Activated CD4-positive, alpha-beta T cell treated with anti-CD3 and anti-CD28 coated beads for 48 hours (primary cell): ENCODE measurements at places on chromosomes 1 and 21.
A peak's percentile ranks its signal among the peaks of the same experiment; 100 is the strongest.

GRCh38 chr1:66752000-66752592 lies at the start of gene DYNLT5:
DYNLT5 (plus strand) TSS chr1:66752459; CDS start chr1:66754659, 2,200 bp downstream.
- DNase-seq, result peak; percentile 17

DNA sequence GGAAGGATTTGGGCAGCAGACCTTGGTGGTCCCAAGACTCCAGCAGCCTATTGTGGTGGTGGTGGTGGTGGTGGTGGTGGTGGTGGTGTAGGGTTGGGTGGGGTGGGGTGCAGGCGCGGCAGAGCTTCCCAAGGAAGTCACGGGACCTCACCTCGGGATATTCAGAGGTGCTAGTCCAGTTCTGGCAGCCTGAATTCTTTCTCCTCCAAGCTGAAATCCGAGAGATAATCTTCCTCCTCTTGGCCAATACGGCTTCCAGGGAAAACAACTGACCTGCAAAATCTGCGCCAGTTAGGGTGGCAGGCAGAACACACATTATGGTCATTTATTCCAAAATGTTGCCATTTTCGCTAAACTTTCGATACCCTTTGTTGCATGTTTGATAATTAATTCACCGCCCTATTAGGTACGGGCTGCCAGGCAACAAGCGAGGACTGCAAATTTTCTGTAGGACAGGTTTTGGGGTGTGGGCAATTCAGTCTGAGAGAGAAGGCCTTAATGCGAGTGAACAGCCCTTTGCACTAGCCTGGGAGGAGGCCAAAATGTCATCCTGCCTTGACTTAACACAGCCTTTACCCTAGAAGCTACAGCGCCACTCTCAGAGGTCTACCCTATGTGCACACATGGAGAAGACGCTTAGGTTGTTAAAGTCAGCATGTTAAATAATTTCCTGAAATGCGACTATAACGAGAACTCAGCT lies 33.2 kb upstream of the BSDC1 start:
- no peak for DNase-seq

DNA sequence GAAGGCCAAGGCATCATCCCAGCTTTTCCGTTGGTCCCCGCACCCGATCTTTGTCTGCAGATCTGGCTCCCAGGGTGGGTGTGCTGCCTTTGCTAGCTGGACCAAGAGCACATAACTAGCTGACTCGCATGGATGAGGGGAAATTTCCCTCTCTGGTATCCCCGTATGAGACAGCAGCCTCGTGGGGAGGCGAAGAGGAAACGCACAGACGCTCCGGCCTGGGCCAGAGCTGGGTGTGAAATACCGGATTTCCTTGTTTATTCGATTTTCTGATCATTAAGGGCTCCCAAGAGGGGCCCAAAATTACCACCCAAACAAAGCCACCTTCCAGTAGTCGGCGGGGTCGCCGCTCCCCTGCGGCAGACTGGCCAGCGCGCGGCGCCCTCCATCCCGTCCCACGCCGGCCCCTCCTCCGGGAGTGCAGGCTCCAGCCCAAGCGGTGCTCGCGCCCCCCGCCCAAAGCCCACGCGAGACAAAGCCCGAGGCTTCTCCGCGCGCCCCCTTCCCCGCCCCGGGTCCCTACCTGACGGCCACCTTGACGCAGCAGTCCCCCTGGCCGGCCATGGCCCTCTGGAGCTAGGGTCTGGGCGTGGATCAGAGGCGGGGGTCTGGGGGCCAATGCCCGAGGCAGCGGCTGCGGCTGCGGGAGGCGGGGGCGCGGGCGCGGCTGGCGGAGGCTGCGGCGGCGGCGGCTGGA lies 546 bp downstream of the KIF21B start:
- peak; percentile 61 for DNase-seq

- DNase-seq, result no peak
These were observed 28.6 kb upstream of the JUN start for GRCh38 chr1:58812468-58812867.

DNA sequence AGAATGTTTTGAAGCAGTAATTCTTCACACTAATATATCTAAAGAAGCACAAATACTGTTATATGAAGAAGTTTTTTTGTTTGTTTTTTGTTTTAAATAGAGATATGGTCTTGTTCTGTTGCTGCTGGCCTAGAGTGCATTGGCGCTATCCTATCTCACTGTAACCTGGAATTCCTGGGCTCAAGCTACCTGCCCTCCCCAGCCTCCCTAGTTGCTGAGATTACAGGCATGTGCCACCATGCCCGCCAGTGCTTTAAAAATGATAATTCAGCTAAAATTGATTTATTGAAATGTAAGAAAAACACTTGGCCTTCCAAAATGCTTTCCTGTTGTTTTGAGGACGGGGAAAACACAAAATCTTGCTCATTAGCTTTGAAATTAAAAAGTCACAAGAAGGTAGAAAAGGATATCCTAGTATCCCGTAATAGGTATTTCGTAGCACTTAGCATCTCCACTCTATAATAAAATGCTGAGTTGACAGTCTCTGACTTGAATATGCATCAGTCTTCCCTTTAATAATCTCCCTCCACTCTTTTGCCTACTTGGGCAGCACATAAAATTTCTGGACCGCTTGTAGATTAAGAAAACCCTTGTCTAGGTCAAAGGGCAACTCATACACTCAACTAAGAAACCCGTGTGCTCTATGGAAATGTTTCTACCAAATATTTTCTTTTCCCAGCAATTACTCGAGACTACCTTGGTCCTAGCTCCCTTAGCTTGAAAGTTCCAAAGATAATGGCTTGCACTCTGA lies 1.3 kb downstream of the SCYL3 start:
- no peak for DNase-seq

GRCh38 chr21:42298657-42299056 lies 16.6 kb downstream of the TFF3 start:
- no peak for DNase-seq

DNA sequence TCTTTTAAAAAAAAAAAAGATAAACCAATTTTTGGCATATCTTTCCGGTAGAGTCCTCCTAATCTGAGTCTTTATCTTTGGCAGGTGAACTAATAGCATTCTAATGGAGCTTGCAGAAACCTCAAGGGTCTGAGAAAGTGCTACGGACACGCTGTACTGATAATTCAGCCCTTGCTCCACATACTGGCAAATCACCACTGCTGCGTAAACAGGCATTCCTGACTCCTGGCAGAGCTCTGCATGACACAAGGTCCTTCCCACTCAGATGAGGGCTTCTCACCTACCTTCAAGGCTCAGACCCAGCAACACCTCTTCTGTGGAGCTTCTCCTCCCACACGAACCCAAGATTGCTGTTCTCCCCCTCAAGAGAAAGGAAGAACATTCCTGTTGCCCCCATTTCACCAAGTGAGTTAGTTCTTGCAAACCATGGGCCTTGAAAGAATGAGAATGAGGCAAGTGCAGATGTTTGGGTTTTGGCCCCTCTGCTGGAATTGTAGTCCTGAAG lies 48.0 kb downstream of the LYST start:
- no peak for DNase-seq

DNA sequence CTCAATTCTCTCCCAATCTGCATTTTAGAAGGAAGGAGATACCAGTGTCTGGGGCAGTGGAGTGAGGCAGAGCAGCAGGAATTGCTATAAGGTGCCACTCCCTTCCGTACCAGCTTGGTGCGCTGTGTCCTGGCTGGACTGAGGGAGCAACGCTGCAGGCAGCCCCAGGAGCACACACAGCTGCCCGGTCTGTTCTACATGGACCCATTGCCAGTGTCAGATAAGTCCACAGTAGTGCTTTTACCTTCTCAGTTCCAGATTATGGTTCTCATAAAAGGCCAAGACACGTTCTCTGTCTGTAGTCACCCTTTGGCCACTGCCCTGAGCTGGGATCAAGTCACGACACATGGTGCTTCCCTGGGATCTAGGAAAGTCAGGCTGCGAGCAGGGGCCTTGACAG lies 44.1 kb upstream of the BARHL2 start:
- DNase-seq, result no peak

GRCh38 chr1:215005078-215005477 lies 77.5 kb upstream of the KCNK2 start:
- DNase-seq, result no peak

DNA sequence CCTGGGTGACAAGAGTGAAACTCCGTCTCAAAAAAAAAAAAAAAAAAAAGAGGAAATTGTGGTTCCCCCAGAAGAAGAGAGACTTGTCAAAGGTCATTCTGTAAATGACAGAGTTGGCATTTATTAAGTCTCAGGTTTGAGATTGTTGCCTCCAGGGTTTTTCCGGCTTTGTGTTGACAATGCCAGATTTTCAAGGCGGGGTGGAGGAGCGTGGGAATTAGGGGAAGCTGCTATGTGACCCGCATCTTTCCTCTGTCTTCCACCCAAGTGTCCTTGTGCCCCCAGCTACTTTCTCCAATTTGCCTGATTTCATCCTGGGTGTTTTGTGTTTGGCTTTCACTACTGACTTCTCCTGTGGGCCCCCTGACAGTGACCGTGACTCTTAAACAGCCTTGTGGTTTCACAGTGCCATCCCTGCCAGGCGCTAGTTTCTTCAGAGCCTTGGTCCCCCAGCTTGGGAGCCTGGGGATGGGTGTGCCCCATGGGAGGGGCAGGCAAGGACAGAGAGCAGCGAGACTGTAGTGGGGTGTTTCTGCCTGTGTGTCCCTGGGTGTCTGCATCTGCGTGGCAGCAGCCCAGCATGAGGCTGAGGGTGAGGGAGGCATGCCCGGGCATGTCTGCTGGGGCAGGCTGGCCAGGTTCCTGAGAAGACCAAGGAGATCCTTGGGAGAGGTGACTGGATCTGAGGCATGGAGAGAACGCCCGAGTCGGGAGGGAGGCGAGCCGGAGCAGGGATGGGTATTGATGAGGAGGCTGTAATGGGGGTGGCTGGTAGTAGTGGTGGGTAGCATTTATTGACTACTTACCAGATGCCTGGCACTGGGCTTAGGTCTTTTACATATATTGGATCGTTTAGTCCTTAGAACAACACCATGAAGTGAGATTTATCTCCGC lies 46.3 kb downstream of the IER5 start:
- DNase-seq, result peak; percentile 47

- no peak for DNase-seq
These were observed 12.6 kb downstream of the DFFB start for GRCh38 chr1:3869751-3870301.

GRCh38 chr1:109198043-109198695 lies 15.5 kb upstream of the SARS1 start:
- DNase-seq, result no peak

GRCh38 chr1:218436346-218436745 lies 91.2 kb downstream of the TGFB2 start:
- no peak for DNase-seq
